Vagina (tissue), 2 donors: ENCODE measurements at places on chromosomes 3 and 15.

DNA sequence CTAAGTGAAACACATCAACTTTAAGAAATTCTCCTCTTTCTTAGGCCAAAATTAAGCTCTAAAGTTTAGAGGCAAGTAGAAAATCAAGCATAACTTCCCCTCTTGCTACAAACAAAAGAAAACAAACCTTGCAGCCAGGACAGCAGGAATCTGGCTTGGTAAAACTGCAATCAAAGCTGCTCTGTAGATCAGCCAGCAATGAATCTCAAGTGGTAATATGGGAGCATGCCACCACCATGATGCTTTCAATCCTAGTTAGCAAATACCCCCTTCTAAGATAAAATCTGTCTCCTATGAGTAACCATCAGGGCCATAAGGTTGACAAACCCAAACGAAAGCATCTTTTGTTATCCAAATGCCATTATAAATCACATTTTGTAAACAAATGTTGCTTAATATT, 208.3 kb upstream of the PLSCR5 start:
- DNase-seq, result no peak

DNA sequence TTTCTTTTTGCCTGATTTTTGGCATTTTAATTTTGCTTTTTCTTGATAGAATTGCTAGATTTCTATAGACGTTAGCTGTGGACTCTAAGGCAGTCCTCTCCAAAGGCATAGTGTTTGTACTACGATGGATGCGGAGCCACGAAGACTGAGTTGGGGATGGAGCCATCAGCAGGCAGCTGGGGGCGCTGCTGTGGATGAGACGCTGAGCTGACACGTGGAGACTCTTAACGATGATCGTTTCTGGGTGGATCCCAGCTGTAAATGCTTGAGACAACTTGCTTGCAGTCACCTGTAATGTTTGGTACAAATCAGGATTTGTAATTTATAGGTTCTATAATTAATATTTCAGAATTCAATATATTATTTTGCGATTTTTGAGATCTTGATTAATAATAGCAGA, 13.3 kb upstream of the PPP1R2 start:
- no peak for DNase-seq

GRCh38 chr3:50146316-50146901, 8.7 kb upstream of the SEMA3F start:
- DNase-seq, result no peak

DNA sequence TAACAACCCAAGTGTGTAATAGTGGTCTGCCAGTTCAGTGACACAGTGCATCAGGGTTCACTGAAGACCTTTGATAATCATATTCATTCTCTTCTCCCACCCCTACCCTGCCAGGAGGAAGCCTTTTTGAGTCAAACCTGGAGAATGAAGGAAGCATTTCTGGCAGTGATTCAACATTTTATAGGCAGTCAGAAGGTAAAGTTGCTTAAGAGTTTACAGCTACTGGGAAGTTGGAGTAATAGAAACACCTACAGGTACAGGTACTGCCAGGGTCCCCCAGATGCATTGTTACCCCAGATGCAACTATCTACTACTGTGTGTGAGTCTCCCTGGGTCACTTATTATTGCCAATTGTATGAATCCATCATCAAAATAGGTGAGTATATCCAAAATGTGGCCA, 146.9 kb upstream of the EIF1B start:
- peak; percentile 64 for DNase-seq

GRCh38 chr3:159501029-159501428, 487.6 kb upstream of the IL12A start:
- no peak for DNase-seq

GRCh38 chr15:67340630-67341029, 86.0 kb downstream of the IQCH start:
- no peak for DNase-seq

DNA sequence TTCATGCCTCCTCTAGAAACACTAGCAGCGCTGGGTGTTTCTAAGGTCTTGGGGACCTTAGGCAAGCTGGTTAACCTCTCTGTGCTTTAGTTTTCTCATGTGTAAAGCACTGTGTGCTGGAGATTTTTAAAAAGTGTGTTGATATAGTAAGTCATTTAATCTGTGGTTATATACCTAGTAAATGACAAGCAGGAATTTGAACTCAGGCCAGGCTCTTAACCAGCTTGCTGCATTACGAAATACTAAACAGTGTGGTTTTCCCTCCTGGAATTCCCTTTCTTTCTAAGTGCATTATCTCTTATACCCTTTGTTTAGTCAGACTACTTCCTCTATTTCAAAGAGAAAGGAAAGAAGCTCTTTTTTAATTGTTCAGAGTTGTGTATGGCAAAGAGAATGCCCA, 26.5 kb downstream of the NEO1 start:
- DNase-seq, result no peak

DNA sequence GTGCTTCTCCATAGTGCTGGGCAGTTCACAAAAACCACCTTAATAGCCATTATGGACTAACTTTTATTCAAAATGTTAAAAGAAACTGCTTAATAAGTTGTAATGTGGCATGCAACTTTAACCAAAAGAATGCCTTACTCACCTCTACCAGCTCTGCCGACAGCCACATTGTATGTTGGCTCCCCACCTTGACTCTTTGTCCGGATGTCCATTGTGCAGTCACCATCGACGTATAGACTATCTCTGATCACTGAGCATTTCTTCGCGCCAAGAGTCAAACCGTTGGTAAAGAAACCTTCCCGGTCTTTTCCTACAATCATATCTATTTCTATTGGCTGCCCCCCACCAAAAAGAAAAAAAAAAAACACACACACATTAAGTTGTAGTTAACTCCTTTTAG, 2.5 kb downstream of the PFN2 start:
- DNase-seq, result no peak

DNA sequence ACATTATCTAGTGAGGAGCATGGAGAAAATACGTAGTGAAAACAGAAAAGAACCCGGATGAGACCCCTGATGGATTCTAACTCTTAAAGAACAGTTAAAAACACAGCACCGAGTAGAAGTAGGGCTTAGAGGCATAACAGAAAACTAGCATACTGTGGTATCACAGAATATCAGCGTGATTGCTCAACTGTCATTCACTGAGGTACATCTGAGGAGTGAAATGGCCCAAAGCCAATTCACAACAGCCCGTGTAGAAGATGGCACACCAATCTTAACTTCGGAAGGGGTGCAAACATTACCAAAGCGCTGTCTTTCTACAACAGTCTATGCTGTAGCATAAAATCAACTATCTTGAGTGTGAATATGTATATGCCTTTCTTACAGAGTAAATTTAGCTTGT, 1.8 kb downstream of the CLASP2 start:
- no peak for DNase-seq

- DNase-seq, result no peak
Measured at GRCh38 chr15:81015621-81016488, 15.1 kb downstream of the TLNRD1 start.

GRCh38 chr3:150319900-150320299, 88.2 kb upstream of the TSC22D2 start:
- no peak for DNase-seq

- no peak for DNase-seq
Measured at GRCh38 chr3:17090280-17090983, 205.7 kb downstream of the PLCL2 start.

DNA sequence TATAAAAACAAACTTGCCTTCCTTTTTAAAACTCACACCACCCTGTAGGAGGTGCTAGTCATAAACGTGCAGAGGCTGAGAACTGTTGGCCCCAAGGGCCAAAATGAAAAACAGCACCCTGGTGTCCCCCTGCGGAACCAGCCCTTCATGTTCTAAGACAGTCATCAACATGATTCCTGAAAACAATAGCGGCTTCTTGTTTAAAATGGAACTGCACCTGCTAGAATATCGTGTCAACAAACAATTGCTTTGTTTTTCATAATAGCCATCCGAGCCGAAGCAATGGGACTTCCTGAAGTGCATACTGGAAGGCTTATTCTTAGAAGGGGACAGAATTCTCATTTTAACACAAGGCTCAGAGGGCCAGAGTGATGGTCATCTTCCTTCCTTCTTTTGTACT, 43.7 kb downstream of the MECOM start:
- no peak for DNase-seq

GRCh38 chr3:11716573-11717290, 73.0 kb upstream of the VGLL4 start:
- no peak for DNase-seq

DNA sequence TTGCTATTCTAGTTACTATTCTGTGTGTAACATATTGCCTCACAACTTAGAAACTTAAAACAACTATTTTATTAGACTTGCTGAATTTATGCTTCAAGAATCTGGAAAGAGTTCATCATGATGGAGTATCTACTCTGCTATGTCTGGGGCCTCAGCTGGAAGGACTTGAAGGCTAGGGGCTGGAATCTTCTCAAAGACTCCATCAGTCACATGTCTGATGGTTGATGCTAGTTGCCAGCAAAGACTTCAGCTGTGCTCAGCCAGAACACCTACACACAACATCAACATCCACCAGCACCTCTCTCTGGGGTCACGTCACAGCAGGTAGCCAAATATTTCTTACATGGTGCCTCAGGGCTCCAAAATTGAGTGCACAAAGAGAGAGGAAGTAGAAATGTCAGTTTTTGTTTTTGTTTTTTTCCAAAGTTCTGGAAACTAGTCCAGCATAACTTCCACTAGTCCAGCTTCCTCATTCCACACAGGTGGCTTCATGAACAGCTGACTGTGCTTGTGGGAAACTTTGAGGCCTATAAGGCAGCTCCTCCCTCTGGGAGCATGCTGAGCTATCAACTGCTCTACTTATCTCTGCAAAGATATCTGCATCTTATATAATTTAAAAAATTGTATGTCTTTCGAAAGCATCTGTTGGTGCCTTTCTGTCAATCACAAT, 325.4 kb upstream of the AGTR1 start:
- no peak for DNase-seq

- DNase-seq, result no peak
Measured at GRCh38 chr3:171791692-171792076, 18.6 kb downstream of the PLD1 start.

DNA sequence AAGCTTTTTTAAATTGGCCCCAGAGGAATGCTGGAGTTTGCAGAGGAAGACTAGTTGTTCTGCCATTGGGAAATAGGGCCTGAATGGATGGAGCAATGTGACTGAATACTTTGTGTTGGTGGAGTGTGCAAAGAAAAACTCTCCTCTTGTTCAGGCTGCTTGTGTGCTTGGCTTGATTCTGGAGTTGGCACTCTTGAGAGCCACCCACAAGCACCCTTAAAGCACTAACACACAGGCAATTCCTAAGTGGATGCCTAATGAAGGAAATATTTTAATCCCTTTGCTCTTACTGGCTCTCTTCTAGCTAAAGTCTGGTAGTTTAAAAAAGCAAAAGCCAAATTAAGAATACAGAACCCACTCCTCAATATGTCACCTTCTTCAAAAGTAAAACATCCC, 304.4 kb upstream of the C2CD4B start:
- DNase-seq, result no peak

DNA sequence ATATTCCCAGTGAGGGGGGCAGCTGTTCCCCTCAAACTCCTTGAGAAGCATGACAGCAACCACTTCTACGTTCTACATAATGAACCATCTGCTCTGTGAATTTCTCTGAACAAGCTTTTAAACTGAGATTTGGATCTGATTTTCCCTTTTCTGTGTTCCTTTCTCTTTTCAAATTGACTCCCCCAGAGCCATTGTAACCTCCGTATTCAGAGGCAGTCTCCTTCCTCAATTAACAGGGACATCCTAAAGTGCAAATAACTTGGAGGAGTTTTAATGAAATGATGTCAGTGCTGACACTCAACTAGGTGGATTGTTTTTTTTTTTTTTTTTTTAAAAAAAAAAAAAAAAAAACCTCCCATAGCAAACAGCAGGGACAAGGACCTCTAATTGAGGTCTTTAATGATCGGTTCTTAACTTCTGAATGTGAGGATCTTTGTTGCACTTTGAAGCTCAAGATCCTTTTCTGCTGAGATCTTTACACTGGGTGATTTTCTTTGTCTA, 48.8 kb downstream of the ADAMTS9 start:
- no peak for DNase-seq

DNA sequence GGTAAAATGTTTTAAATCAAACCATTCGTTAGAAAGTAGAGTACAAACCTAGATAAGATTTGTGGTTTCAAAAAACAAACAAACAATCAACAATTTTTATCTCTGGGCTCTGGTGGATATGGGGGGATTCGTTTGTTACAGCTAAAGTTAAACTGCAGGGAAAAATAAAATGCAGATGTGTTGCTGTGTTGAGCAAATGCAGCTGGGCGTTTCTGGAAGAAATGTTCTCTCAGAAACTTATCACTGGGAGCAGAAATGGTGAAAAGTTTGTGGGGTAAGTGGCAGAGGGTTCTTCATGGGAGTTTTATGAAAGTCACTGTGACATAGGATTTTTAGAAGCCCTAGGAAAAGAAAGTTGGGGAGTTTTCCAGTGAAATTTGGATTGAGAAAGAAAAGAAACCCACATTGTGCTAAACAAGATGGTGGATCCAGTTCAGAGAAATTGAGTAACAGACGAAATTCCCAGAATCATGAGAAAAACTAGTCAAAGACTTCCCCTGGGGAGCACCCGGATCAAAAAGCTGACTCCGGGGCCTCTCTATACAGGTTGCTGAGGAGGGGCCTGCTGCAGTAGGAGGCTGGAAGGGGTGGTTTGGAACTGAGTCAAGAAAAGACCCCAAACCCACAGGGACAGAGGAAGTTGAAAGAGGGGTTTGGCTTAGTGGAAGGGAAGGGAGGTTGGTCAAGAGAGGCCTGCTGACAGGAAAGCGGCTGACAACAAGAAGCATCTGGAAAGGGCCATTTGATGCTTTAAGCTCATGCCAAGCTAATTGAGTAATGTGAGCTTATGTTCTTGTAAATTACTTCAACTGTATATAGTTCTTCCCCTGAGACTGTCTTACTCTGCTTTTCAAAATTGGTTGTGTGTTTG, 108.7 kb downstream of the RARB start:
- DNase-seq, result peak; percentile 92

DNA sequence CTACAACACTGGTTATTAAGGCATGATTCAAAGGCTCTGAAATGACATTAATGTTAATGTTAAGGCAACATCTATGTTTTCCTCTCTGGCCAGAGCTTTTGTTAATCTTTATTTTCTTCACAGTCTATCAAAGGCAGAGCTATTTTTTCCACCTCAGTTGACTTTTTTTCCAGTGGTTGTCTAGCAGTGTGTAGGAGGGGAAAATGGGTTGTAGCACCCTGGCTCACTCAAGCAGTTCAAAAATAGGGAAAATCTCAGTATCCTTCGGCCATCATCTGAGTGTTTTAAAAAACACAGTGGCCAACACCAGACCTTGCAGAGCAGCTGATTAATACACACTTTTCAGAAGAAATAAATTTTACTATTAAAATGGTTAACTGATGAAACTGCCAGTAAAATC, 21.4 kb downstream of the CBLB start:
- DNase-seq, result no peak

- no peak for DNase-seq
Measured at GRCh38 chr15:57045741-57046382, 127.4 kb downstream of the TCF12 start.

- DNase-seq, result no peak
Measured at GRCh38 chr3:62467966-62468722, 94.8 kb upstream of the FEZF2 start.

- no peak for DNase-seq
Measured at GRCh38 chr3:149340310-149340933, 7.0 kb upstream of the TM4SF18 start.
